ENCODE measurements at places on chromosomes 5 and 9.

GRCh38 chr5:150780187-150780692 lies 1.7 kb downstream of the SMIM3 start:
- DNase-seq = no peak

DNA sequence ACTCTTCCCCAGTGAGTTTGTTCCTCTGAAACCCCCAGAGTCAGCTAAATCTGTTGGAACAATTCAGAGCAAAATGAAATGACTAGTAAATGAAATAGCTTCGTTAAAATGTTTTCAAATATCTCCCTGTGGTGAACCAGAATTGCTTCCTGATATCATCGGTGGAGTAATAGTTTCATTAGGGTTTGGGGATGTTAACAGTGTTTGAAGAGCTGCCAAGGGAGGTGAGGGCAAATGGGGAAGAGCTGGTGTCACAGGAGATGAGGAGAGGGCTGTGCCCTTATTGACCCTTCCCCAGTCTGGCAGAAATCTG lies 4.3 kb upstream of the C7 start:
- no peak for DNase-seq

- DNase-seq = no peak
Measured at GRCh38 chr9:445033-445432, 230.4 kb downstream of the DOCK8 start.

DNA sequence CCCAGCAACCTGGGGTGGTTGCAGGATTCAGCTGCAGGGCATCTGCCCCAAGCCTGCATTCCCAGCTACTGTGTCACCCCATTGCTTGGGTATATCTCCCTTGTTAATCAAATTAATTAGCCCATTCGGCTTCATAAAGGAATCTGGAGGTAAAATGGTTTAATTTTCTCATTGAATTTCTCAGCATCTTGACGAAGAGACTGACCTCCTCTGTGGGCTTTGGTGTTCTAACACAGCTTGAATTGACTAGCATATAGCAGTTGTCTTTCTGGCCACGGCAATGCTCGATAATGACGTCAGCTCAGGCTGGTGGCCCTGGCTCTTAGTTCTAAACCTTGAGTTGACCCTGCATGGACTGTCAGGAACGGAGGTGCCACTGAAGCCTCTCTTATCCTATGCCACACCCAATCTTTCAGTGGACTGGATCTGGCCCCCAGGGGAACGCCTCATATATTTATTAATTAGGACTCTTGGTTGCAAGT lies 72.4 kb downstream of the MSX2 start:
- DNase-seq = no peak

DNA sequence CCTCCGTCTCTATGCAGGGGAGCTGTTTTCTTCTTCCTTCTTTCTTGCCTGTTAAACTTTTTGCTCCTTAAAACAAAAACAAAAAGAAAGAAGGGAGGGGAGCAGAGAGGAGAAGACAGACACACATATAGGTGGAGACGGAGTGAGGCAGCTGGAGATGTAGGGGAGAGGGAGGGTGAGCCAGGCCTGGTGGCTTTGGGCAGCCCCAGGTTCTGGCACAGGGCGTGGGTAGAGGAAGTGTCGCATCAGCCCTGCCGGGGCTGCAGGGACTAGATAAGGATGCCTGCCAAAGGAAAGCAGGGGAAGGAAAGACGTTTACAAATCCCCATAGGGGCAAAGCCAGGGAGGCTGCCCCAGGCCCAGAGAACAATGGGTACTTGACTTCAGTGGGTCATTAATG lies 38.7 kb upstream of the PTGS1 start:
- no peak for DNase-seq

Measured in hindlimb muscle (tissue), 1 donor.